ENCODE measurements at places on chromosomes 5 and 9. TPM values are rescaled to one million over a fixed set of nuclear protein-coding genes. Genes with fewer than 3 reads are reported as not detected.

The ANXA6 gene
- total RNA-seq = 30.6 TPM

The ZFAND5 gene
- 113 TPM for total RNA-seq

The PCDHA10 gene
- total RNA-seq = 0.03 TPM

GRCh38 chr9:37301042-37301853 lies 121.2 kb upstream of the GRHPR start:
- no peak for DNase-seq

DNA sequence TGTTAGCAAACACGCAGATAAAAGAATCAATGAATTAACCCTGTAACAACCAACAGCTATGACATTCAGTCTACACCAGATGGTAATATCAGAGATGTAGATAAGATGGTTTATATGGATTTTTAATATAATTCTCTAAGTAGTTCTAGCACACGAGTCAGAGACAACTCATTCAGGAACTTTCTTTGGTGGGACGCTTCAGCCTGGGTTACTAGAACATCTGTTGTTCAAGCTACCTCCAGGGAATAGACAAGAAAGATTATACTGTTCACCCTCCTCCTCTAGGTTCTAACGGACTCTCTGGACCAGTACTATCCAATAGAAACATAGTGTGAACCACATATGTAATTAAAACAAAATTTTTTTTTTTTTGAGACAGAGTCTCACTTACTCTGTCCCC lies 73.8 kb downstream of the RAPGEF1 start:
- no peak for DNase-seq

GRCh38 chr9:27499451-27499850 lies 24.6 kb upstream of the IFNK start:
- no peak for DNase-seq

GRCh38 chr5:81105261-81105877 lies 127.8 kb upstream of the CKMT2 start:
- DNase-seq = no peak

DNA sequence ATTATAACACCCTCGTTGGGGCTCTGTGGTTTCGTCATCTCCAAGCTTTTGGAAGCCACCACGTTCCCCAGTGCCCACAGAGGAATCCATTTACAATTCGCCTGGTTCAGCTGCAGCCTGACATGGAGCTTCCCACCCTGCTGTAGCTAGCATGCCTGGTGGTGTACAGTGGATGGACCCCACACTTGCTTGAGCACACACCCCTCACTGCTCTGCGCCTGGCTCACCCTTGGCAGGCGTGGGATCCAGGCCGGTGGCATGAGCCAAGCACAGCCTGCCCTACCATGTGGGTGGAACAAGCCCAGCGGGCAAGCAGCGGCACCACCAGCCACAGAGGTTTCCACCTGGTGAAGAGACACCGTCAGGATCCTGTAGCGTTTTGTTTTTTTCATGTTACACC lies 1045.7 kb upstream of the CDH9 start:
- no peak for DNase-seq

- DNase-seq = no peak
Observed at GRCh38 chr5:2460098-2460497, 291.4 kb downstream of the IRX2 start.

GRCh38 chr5:133287500-133287899 lies 235.7 kb downstream of the HSPA4 start:
- peak; percentile 26 for DNase-seq

GRCh38 chr5:26802944-26803343 lies 235.4 kb downstream of the CDH9 start:
- DNase-seq = no peak

GRCh38 chr5:178080618-178081410 lies 32.5 kb upstream of the N4BP3 start:
- DNase-seq = no peak

- DNase-seq = no peak
Observed at GRCh38 chr5:136130581-136130980, 2.1 kb upstream of the SMAD5 start.

All from NCI-H460 (cell line).